Transverse colon (tissue), 4 donors: ENCODE measurements at places on chromosomes 7 and 10. TPM values are rescaled to one million over a fixed set of nuclear protein-coding genes. Genes with fewer than 3 reads are reported as not detected.

Gene HOGA1
- not detected for total RNA-seq

Gene CTAGE6
- total RNA-seq, result not detected

Gene DGKI
- not detected for total RNA-seq

GRCh38 chr7:112001091-112001826 lies 204.9 kb downstream of the DOCK4 start:
- DNase-seq, result no peak
- H3K4me1 ChIP-seq, result no peaks in the 10 kb centered on the region
- H3K36me3 ChIP-seq, result no peaks in the 10 kb centered on the region
- no peak overlapping the region for H3K4me3 ChIP-seq
- no peak overlapping the region for H3K27ac ChIP-seq
- H3K27me3 ChIP-seq, result no peaks in the 10 kb centered on the region
